CD8-positive, alpha-beta memory T cell (primary cell): ENCODE measurements at places on chromosomes 5 and 9.
A peak's percentile ranks its signal among the peaks of the same experiment; 100 is the strongest.

DNA sequence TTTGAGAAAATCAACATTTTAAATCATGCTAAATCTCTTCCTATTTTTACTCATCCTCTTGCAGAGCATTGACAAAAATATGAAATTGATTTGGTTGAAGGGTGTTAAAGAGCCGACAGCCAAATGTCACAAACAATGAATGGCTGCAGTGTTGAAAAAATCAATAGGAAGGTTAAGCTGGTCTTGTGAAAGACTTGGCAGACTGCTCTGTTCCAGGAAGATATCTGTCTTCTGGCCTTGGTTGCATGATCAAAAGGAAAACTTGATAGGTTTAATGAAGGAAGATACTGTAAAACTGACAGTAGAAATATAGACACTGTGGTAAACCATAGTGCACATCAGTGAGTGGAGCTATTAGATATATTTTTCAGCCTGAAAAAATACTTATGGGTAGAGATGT lies 103.6 kb downstream of the PBX3 start:
- no peak for DNase-seq

- peak; percentile 26 for DNase-seq
Measured at GRCh38 chr9:124771867-124772679, 962 bp upstream of the NR6A1 start.

DNA sequence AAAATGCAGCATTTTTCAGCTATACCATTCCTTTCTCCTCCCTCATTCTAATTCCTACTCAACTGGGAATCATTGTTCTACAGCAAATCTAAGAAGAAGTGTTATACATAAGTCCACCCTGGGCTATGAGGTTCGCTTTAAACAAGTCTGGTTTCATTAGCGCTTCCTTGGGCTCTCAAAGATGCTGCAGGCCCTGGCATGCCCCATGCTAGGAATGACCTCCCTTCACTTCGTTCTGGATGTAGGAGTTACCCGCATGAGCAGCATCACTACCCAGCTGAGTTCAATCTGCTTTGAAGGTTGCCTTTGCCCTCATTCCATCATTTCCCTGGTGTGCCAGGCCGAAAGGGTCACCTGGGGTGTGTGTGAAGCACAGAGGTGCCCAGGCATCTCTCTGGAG lies 35.4 kb downstream of the F2R start:
- no peak for DNase-seq

DNA sequence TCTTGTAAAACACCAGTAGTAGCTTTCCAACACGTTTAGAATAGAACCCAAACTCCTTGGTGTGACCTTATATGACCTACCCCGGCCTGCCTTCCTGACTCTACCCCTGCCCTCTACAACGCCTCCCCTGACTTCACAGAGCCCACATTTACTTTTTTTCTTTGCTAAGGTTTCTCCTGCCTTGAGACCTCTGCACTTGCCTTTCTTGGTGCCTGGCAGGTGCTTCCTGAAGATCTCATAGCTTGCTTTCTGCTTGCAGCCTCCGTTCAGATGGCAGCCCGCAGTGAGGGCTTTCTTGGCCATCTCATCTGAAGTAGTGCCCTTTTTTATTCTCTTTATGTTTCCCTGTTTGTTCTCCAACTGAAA lies 24.3 kb downstream of the NUP214 start:
- no peak for DNase-seq

DNA sequence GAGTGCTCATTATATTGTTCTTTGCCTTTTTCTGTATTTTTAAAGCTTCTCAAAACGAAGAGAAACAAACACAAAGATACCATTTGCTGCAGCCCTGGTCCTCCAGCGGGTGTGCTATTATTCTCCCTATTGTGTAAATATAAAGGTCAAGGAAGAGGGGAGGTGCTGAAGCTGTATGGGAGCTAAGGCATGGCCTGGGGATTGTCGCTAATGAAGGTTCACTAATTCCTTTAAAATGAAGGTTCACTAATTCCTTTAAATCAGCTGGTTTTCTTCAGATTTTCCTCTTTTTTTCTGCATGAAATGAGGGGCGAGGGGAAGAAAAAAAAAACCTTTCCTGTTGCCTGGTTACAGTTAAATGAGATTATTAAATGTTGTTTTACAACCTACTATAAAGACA lies 74.5 kb upstream of the MAP1B start:
- DNase-seq = no peak

GRCh38 chr9:12854221-12854620 lies 79.4 kb downstream of the LURAP1L start:
- DNase-seq = no peak

DNA sequence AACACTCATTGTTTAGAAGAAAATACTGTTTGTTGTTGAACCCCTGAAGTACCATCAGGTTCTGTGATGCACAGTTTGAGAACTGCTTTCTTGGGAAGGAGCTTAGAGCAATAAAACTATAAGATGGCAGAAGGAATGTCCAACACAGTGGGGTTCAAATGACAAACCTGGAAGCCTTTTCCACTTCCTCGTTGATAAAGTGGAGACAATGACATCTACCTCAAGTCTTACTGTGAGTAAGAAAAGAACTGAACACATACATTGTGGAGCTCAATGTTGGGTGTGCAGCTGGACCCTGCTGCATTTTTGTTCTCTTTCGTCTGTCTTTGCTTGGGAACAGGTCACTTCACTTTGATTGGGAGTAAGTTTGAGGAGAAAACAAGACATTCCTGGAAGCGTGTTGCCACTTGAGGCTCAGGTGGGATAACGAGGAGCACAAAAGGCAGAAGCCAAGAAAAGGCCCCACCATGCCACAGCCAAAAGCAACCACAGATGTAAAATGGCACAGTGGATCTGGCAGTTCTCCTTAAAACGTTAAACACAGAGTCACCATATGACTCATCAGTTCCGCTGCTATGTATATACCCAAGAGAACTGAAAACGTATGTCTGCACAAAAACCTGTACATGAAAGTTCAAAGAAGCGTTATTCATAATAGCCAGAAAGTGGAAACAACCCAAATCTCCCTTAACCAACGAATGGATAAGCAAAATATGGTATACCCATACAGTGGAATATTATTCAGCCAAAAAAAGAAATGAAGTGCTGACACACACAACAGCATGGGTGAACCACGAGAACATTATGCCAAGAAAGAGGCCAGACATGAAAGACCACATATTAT lies 42.9 kb upstream of the SUB1 start:
- no peak for DNase-seq

- no peak for DNase-seq
Measured at GRCh38 chr9:78590068-78590467, 293.1 kb downstream of the PSAT1 start.

DNA sequence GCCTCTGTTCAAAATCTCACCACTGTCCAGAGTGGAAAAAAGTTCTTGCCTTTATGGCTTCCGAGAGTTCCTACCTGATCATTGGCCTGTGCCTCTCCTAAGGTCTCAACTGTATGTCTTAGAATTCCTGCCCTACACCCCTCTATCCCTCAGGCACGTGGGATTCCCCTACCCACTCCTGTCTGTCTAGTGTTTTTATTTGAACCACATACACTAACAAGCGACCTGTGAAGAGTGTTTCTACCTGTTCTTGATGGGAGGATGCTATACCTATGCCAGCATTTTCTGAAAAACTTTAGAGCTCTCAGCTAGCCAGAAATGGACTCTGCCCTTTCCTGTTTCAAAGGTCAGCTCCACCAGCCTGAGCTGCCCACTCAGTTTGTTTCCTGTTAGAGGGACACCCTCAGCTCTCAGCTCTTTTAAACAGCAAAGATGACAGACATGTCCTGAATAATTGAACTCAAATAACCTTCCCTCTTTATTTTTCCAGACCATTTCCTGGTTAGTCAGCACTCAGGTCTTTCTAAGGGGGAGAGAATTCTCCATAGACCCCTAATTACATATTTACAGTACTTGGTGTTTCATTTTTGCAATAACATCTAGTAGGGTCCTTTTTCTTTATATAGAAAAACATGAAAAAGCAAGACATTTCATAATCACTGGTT lies 214.8 kb downstream of the AOPEP start:
- no peak for DNase-seq

DNA sequence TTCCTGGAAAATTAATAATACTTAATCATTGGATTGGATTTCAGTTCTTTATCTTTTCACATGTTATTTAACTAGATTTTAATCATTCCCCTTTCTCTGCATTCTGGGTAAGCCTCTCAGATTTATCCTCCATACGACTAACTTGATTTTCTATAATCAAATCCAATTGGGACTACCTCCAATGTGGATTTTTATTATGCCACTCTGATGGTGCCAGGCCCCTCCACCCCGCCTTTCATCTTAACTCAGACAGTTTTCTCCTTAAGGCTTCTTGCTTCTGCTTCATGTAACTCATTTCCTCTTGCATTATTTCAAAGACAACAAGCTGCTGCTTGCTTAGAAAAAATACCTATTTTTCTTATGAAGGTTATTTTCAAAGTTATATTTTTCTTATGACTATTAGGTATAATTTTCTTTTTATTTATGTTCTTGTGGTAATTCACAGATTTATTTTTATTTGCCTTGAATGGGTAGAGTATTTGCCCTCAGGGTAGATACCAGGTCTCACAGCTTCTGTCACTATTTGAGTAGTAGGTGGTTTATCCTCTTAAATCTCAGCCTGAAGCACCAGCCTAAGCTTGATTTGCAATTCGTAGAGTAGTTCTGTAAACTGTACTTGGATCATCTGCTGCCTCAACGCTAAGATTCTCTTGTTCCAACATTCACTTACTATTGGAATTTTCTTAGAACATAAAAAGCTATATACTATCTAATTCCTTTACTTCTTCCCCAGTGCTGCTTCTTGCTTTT lies 659.0 kb upstream of the ARRDC3 start:
- DNase-seq = no peak

DNA sequence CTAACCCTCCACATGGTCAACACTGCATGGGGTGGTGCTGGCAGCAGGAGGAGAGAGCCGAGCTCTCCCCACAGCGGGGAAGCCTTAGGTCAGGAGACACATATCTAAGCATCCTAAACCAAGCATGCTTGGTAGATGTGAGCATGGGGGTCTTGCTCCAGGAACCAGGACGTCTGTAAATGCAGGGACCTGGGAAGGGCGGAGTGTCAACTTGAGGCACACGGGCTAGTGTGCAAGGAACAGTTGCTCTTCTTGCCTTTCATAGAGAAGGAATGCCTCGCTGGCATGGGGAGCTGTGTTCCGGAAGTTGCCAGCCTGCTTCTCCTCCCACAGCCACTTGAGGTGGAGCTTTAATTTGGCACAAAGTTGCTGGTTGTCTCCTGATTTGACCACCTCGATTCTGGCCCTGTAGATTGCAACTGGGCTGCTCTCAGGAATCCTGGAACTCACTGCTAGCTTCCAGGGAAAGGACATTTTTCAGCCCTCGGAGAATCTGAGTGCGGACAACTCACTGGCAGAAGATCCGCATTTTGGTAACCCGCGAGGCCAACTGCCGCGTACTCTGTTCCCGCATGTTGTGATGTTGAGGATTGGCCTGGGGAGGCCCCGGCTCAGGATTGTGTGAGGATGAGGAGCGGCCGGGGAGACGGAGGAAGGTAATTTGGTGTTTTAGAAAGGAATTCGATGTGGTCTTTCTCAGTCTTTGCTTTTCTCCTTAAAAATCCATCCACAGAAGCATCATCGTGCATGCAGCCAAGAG lies 370.3 kb upstream of the IRX1 start:
- DNase-seq = no peak

DNA sequence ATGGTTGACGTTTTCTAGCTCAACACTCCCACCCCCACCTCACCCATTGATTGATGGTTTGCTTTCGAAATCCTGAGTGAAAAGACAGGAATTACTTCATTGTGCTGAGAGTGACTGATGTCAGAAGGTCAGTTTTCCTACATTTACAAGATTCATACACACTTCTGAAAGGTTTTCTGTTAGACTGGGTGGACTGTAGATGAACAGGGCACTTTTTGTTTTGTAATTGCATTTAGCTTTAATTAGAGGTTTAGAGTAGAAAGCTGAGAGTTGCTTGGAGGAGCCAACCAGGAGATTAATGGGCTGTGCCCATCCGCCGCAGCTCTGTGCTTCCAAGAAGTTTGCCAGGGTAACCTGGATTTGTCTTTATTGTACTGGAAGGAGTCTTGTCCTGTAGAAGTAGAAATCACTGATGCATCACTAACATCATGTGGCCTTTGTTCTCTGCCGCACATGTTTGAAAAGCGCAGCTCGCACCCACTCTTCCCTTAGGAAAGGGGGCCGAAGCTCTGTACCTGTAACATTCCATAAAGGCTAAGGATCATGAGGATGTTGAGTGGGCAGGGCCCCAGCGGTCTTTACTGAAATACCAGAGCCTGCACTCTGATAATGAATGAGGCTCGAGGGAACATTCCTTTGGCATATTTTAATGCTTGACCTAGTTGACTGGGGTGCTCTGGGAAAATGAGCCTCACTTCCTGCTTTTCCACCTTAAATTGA lies 267.6 kb upstream of the DMRT1 start:
- no peak for DNase-seq

- DNase-seq = no peak
Measured at GRCh38 chr5:160961038-160961437, 109.0 kb upstream of the ATP10B start.

DNA sequence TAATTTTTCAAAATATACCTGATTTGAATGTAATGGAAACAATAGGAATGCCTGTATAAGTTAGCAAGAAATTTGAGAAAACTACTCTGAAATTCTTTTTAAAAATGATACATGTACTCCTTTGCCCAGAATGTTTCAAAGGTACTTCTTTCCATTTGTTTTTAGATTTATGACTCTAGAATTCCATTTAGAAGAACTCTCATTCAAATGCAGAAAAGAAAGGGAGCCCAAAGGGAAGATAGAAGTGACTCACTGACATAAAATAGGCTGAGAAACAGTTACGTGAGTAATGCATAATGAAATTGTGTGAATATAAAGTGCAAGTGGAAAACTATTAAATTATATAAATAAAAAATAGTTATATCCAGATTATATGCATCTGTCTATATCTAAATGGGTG lies 926.3 kb downstream of the TAF11L14 start:
- DNase-seq = no peak

DNA sequence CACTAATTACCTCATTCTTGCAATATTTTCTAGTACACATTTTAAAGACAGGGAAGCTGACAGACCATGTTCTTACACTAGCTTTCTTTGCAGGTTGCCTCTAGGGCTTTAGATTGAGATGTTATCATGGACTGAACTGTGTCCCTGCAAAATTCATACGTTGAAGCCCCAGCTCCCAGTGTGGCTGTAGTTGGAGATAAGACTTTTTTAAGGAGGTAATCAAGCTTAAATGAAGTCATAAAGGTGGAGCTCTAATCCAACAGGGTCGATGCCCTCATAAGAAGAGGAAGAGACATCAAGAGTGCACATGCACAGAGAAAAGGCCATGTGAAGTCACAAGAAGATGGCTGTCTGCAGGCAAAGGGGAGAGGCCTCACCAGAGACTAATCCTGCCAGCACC lies 471.2 kb upstream of the ACTBL2 start:
- no peak for DNase-seq

DNA sequence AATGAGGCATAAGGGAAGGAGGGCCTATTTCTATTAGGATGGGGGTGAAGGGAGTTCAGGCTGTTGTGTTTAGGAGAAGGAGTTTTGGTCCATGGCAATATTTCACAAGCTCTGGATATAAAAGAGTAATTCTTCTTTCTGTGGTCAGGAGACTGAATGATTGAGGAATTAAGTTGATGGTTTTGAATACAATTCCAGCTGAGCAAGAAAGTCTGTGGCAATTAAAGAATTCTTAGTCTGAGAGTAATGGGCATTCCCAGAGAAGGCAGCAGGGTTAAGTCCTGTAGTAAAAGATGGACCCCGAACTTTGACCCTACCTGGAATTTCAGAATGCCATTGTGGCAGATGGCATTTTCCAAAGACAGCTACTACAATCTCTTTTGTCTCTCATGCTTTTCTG lies 202.6 kb downstream of the TLE4 start:
- no peak for DNase-seq

GRCh38 chr5:134846641-134846960 lies 833 bp downstream of the C5orf24 start:
- DNase-seq = no peak
